Left ventricle myocardium inferior (tissue), 1 donor: ENCODE measurements at places on chromosomes 6 and 20. TPM values are rescaled to one million over a fixed set of nuclear protein-coding genes. Genes with fewer than 3 reads are reported as not detected.

GRCh38 chr6:47650553-47651432 lies 47.6 kb upstream of the ADGRF4 start:
- no peak overlapping the region for H3K4me3 ChIP-seq
- peaks cover 21% of the 10 kb centered on the region for H3K4me1 ChIP-seq
- peak overlapping the region; percentile 47 for H3K27ac ChIP-seq
- H3K36me3 ChIP-seq = no peaks in the 10 kb centered on the region
- no peaks in the 10 kb centered on the region for H3K27me3 ChIP-seq

- no peak within 1 kb of the TSS for H3K4me3 ChIP-seq
- no peak for DNase-seq
- H3K36me3 ChIP-seq = no peaks in the 10 kb centered on the region
These were observed at the start of gene GLYATL3 for GRCh38 chr6:49499623-49500022. Gene GLYATL3 (plus strand): TSS chr6:49499923. CDS start chr6:49511991, 12,068 bp downstream.

Gene CNBD2
- total RNA-seq = 3.7 TPM

DNA sequence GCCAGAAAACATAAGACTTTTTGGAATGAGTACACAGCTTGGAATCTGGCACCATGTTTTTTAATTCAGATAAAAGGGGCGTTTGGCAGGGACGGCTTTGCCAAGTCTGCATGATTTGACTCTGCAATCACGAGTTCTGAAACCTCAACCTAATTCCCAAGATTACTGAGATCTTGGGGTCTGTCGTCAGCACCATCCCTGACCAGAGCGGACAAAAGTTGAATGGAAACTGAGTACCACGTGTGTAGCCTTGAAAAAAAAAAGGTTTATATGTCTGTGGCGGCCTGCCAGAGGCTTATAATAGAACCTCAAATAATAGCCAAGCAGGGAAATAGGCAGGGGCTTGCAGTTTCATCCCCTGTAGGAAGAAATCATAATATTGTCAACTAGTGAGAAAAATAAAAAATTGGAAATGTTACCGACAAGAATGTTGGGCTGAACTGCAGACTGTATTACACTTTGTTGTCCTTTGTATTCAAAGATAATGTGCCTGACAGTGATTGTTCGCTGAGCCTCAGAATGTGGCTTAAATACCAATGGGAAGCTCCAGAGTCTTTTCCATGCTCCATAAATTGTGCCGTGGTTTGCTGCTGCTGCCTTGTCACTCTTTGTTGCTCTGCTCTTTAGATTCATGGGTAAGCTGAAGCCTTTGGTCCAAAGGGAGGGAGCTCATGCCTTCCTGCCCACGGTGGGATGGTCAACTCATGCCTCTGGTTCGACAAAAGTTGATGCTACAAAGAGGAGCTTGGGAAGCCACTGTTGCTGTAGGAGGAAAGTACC lies 118.8 kb upstream of the ARID1B start:
- no peaks in the 10 kb centered on the region for H3K27me3 ChIP-seq
- H3K4me3 ChIP-seq = peak overlapping the region; percentile 18
- H3K4me1 ChIP-seq = peaks cover 24% of the 10 kb centered on the region
- H3K27ac ChIP-seq = peak overlapping the region; percentile 22
- no peaks in the 10 kb centered on the region for H3K36me3 ChIP-seq

DNA sequence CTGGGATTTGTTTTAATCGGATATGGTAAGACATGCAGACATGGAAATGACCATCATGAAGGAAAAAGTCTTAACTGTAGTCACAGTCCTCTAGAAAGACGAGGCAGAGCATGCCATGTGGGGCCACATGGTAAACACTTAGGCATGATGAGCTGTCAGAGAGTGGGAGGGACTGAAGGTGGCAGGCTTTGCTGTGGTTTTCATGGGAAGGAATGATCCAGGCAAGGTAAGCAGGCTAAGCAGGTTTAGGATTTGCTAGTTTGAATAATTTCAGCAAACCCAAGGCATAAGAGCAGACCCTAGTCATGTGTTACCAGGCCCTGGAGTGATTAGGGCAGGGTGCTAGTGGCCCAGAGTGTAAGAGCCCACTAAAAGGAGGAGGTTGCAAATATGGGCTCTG lies 47.2 kb upstream of the STMND1 start:
- H3K4me1 ChIP-seq = peaks cover 11% of the 10 kb centered on the region
- no peaks in the 10 kb centered on the region for H3K36me3 ChIP-seq
- DNase-seq = no peak
- no peaks in the 10 kb centered on the region for H3K27me3 ChIP-seq
- no peak overlapping the region for H3K27ac ChIP-seq

Gene OXT
- total RNA-seq = not detected

Gene KCNK16
- not detected for total RNA-seq

Gene NKAIN2
- 0.22 TPM for total RNA-seq

GRCh38 chr6:160428069-160428430 lies 79.9 kb downstream of the SLC22A3 start:
- peak; percentile 79 for DNase-seq
- no peaks in the 10 kb centered on the region for H3K36me3 ChIP-seq

GRCh38 chr6:151553416-151554165 lies 59.8 kb downstream of the CCDC170 start:
- no peaks in the 10 kb centered on the region for H3K36me3 ChIP-seq
- H3K27me3 ChIP-seq = no peaks in the 10 kb centered on the region
- DNase-seq = no peak
- no peaks in the 10 kb centered on the region for H3K4me1 ChIP-seq

DNA sequence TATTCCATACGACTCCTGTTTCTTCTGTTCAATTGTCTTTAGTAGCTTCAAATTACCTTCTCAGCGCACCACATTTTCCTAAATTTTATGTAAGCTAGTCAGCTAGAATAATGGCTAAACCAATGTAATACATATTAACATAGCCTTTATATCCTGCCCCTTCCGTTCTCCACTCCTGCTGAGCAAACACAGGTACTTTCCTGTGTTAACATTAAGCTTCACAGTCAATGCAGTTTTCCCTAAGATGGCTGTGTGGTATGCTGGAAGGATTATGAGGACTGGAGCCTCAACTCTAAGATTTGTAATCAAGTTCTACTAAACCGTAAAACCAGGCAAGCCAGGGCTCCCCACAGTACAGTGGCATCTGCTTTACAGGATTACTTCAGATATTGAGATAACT lies 29.4 kb downstream of the HTR1B start:
- H3K4me3 ChIP-seq = no peak overlapping the region
- no peak overlapping the region for H3K27ac ChIP-seq
- no peaks in the 10 kb centered on the region for H3K27me3 ChIP-seq
- H3K4me1 ChIP-seq = no peaks in the 10 kb centered on the region

Gene CPXM1
- 0.69 TPM for total RNA-seq
